ENCODE measurements at places on chromosomes 11 and 22.

GRCh38 chr11:123570939-123571580 lies 83.4 kb downstream of the SCN3B start:
- DNase-seq, result no peak

GRCh38 chr11:75802913-75803820 lies 11.8 kb upstream of the UVRAG start:
- DNase-seq, result peak; percentile 50

DNA sequence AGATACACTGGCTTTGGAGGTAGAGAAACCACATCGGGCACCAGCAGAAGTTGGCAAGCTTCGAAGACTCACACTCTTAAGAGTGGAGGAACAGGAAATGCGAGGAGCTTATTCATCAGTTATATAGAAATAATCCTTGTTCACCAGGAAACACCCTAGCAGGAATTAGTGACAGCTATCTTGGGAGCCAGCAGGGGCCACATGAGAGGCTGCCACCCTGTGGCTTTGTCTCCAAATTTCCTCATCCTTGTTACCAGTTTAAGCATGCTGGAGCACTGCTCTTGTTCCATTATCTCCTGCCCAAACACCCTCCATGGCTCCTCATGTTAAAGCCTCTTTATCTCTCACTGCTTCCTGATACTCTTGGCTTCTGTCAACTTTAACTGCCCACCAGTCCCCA lies 131.0 kb downstream of the PLEKHA7 start:
- DNase-seq, result no peak

DNA sequence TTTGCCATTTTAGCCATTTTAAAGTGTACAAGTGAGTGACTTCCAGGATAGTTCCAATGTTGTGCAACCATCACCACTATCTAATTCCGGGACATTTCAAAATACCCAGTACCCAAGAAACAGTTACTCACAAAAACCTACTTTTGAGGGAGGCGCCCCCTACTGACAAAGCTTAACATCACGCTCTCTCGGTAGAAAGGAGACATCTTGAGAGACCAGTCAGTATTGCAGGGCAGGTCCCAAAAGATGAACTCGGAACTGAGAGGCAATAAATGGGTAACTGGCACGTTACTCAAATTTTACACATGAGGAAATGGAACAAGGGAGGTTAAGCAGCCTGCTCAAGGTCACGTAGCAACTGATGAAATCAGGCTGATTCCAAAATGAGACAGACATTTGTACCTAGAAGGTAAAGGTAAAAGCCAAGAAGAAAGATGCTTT lies 50.0 kb upstream of the POU2AF1 start:
- peak; percentile 32 for DNase-seq

- no peak for DNase-seq
Observed at GRCh38 chr22:49779853-49780697, 47.6 kb downstream of the BRD1 start.

DNA sequence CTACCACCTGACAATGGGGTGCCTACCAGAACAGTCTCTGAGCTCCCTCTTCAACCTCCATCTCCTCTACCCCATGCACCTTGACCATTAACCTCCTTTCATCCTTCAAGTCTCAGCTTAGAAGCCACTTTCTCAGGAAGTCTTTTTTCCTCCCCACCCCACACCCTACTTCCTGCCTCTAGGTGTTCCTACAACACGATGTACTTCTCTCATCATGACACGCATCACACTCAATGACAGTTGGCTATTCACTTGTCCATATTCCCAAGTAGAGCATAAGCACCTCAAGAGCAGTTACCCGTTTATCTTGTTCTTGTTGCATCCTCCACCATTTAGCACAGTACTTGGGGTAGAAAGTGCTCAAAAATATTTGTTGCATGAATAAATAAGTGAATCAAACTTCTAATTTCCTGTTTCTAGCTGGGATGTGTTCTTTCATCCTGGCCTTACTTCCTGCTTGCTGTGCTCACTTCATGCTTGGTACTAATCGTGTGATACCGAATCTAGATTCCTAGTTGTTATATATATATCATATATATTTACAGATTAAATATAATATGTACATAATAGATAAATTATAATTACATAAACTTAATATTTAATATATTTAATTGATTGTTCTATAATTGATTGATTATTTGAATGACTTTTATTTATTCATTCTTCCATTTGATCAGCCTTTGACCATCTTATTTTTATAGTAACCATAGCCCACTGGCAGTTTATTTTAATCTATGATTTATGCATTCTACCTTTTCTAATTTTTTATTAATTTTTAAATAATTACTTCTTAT lies 177.5 kb upstream of the TMEM45B start:
- DNase-seq, result no peak
